NCI-H1092 treated with DMSO at 0.1 percent for 48 hours (cell line): ENCODE measurements at places on chromosomes 5 and 9.
A peak's percentile ranks its signal among the peaks of the same experiment; 100 is the strongest.

DNA sequence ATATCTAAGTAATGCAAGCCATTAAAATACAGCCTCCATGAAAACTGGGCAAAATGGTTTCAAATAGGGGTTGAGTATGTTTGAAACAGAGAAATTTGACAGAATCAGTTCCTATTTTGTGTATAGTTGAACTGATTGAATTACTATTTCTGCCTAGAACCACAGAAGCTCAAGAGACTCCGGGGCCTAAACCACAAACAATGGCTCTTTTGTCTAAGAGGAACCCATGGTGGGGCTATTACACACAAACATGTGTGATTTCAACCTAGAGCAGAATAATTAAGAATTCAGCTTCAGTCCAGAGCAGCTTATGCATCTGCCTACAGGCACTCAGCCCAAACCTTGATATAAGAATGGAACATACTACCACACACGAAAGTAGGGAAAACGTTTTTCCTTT is 171.2 kb upstream of the MPDZ start:
- DNase-seq = no peak

- no peak for DNase-seq
Measured at GRCh38 chr5:122183788-122184170, 54.4 kb downstream of the ZNF474 start.

- peak; percentile 56 for DNase-seq
Measured at GRCh38 chr9:36840898-36841536, 193.1 kb downstream of the PAX5 start.

GRCh38 chr9:126702151-126703001 is 88.6 kb downstream of the LMX1B start:
- no peak for DNase-seq

DNA sequence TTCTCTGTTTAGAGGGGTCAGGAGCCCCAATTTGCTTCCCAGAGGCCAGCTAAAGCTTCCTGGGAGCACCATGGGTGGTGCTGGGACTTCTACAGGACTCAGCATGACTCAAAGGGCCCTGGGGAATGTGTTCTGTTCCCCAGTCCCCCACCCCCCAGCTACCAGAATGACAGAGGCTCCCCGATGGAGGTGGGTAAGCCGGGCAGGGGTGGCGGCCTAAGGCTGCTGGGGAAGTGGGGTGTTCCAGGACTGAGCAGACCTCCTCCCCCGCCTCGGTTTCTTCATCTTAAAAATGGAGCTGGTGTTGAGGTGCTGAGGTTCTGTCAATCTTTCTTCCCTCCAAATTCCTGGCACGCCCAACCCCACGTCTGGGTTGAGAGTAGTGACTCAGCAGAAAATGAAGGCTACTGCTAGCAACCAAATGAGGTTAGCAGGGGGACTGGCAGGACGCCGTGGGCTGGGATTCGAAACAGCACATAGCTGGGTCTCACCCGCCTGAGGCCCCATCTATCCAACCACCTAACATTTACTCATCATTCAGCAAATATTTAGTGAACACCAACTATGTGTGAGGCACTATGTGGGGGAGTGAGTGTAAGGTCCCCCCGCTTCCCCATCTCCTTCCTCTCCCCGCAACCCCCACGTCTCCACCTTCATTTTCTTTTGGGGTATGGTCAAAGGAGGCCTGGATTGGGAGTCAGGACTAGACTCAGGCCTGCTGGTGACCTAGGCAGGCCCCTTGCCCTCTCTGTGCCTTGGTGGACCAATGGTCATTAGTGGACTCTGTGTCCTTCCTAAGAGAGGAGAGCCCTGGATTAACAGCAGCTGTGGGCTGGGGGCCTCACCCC is 50.2 kb downstream of the C9orf50 start:
- no peak for DNase-seq

DNA sequence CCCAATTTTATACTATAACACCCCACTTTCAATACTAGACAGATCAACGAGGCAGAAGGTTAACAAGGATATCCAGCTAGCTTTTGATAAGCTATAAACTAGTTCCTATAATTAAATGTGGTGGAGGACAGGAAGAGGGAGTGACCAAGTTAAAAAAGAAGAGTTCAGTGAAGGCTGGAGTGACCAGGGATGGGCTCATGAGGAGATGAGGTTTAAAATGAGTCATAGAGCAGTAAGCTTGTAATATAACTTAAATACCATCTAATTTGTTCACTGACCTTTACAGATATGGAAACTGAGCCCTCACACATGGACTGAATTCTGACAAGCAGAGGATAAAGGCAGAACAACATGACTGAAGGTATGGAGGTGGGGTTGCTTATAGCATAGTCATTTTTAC is 284.5 kb downstream of the SPATA31D1 start:
- no peak for DNase-seq

- no peak for DNase-seq
Measured at GRCh38 chr9:83430681-83431080, 107.5 kb downstream of the FRMD3 start.

- no peak for DNase-seq
Measured at GRCh38 chr5:78549043-78549442, 99.5 kb downstream of the LHFPL2 start.

DNA sequence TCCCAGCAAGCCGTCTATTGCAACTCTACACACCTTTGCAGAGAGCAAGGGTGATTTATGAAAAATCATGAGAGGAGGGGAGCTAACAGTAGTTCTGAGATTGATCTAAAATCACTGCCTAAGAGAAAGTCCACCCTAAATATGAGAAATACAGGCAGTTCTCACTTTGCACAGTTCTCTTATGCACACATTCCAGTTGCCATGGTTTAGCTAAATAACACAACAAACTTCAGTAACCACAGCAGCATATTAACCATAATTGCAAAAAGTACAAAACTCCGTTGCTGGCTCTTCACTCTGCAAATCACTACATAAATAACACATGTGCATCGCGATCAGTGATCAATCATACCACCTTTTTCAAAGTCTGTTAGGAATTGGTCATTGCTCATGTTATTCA is 31.1 kb downstream of the PGGT1B start:
- DNase-seq = no peak

- no peak for DNase-seq
Measured at GRCh38 chr5:120740989-120741388, 276.9 kb downstream of the PRR16 start.

DNA sequence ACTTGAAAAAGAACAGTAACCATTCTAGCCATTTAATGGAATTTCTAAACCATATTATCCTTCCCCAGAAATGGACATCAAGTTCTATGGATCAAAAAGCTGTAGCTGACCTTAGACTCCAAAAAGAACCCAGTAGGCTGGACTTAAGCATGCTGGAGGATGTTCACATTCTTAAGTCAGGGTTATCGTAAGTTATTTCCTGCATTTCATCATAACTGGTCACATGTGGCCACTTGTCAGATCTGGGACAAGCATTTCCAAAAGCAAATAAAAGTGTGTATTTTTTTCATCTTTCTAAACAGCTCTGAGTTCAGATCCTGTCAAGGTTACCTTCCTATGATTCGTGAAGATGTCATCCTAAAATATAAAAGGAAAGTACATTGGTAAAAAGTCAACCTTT is 274.5 kb upstream of the PTGER4 start:
- no peak for DNase-seq

DNA sequence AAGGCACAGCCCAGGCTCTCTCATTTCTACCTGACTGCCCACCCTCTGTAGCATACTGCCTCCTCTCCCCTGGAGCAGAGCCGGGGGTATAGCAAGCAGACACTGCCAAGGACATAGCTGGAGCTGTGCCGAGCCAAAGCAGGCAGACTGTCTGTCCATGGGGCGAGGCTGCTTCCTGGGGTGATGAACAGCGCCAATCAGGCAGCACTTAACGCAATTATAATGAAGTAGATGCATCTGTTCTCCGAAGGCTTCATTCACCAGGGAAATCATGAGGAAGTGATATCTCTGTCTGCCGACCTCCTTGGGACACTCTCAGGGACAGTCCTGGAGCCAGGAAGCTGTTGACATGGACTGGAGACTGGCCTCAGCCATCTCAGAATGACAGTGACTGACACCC is 230.7 kb downstream of the ASTN2 start:
- no peak for DNase-seq

DNA sequence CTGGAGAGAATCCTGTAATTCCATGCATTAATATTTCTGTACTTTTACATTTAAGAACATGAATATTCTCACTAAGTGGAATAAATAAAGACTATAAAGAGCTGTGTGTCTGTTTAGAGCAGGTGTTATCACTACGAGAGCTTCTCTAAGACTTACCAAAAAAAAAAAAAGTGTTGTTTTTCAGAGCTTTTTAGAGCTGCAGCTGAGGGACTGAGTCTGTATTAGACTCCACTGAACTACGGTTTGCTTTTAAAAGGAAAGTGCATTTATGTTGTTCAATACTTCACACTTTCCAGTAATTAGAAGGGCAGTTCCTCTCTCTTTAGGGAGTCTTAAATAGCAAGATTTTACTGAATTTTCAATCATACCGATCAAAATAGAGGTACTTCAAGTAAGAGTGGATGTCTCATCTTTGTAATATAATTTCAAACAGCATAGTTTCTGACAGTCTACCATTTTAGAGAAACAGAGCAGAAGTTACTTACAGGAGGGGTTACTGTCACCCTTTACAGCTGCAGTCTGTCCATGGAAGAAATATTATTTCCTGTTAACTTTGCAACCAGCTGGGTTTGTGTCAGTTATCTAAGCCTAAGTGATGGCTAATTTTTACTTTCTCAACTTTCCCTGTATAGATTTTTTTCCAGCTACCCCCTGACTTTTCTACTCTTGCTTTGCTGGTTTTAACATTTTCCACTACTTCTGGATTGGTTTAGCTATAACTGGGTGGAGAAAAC is 2.4 kb downstream of the SYK start:
- peak; percentile 85 for DNase-seq

- no peak for DNase-seq
Measured at GRCh38 chr5:124436294-124436693, 310.1 kb downstream of the ZNF608 start.

GRCh38 chr9:99437145-99437544 is 215.1 kb downstream of the SEC61B start:
- DNase-seq = no peak

GRCh38 chr9:127963041-127963358 is 17.8 kb downstream of the EEIG1 start:
- DNase-seq = no peak

DNA sequence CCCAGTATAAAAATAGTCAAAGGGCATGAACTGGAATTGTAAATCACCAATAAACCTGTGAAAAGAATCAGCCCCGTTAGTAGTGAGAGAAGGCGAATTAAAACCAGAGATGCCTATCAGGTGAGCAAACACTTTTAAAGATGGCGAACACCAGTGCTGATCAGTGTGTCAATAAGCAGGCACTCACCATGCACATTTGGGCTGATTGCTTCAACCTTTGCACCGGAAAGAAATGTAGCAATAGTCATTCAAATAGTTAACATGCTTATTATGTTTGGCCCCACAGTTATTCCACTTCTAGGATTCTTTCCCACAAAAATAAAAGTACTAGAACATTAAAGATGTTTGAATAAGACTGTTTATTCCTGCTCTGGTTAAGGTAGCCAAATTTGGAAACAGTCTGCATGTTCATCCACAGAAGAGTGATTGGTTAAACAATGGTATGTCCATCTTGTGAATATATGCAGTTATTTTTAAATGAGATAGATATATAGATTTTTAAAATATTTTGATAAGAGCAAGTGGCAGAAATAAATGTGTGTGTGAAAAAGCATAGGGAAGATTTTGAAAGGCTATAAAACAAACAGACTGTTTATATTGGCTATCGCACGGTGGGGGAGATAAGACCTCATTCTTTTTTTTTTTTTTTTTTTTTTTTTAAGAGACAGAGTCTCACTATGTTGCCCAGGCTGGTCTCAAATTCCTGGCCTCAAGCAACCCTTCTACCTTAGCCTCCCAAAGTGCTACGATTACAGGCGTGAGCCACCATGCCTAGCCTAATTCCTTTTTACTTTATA is 112.2 kb downstream of the PIP5K1B start:
- no peak for DNase-seq

GRCh38 chr9:130220352-130220751 is 45.2 kb upstream of the HMCN2 start:
- no peak for DNase-seq

GRCh38 chr9:13567833-13568232 is 288.3 kb upstream of the MPDZ start:
- DNase-seq = no peak

- DNase-seq = no peak
Measured at GRCh38 chr9:107090218-107090617, 192.9 kb upstream of the RAD23B start.

DNA sequence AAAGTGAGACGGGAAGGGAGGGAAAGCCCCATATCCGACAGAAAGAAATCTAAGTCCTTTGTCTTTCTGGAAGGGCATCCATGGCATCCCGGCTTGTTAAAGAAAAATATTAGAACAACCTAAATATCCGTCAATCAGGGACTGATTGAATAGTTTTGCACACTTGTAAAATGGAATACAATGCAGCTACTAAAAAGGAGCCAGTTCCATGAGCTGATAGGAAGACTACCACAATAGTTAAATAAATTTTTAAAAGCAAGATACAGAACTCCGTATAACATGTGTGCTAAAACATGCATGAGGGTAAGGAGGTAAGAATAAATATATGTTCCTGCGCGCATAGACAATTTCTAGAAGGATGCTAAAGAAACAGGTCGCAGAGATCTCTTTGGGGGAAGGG is 12.8 kb upstream of the GNPDA1 start:
- no peak for DNase-seq

- DNase-seq = peak; percentile 80
Measured at GRCh38 chr5:90529194-90529938, at the start of gene LYSMD3. Gene LYSMD3, minus strand, starts transcription at chr5:90529584. Its CDS starts 4,295 bp downstream, at chr5:90525289.

- DNase-seq = no peak
Measured at GRCh38 chr5:158746979-158747378, 352.7 kb downstream of the EBF1 start.

- peak; percentile 24 for DNase-seq
Measured at GRCh38 chr5:31049936-31050704, 143.4 kb upstream of the CDH6 start.

- no peak for DNase-seq
Measured at GRCh38 chr9:5643005-5643624, 14.2 kb downstream of the RIC1 start.

GRCh38 chr5:962801-963200 is 45.8 kb upstream of the NKD2 start:
- DNase-seq = no peak

DNA sequence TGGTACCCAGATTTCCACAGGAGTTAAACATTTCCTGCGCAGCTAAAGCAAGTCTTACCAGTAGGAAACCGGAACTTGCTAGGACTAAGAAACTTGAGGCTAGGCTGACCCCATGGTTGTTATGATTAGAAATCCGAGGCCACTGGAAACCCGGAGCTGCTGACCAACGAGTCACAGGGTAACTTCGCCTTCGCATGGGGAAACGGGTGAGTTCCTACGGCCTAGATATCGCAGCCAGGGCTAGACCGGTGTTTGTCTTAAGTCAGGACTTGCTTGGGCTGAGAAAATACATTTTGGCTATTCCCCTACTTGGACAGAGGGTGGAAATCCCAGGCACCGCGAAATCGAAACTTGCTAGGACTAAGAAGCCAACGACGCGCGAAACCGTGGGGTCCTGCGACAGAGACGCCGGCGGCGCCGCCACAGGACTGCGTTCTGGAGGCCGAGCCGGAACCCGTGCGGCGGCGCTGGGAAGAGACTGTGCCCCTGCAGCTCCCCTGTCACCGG is 1.6 kb upstream of the ANXA2R start:
- DNase-seq = peak; percentile 88
